Urinary bladder (tissue), 4 donors: ENCODE measurements at places on chromosomes 3 and 15.

DNA sequence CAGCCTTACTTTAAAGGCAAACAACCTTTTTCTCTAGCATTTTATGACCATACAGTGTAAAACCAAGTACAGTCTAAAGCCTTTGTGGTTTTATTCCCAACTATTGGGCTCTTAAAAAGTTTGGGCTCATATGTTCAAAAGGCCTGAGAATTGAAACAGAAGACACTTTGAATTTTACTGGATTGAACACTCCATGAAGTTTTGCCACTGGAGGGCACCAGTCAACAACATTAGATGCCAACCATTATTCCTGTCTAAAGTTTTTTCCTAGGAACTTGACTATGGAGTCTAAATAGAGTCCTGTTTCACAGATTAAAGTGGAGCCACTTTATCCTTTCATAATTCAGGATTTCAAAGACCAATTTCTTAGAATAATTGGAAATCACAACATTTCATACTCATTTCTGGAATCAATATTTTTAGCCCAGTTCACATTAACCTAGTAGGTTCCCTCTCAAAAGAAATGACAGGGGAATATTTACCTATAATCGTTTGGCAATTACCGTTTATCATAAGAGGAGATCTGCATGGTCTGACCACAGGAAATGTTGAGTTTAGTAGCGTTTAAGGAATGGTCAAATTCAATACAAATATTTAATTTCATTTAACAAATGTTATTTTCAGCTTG lies 244.1 kb upstream of the PDZRN3 start:
- peak; percentile 36 for DNase-seq

- DNase-seq: no peak
These were observed 29.8 kb upstream of the PRR23E start for GRCh38 chr3:127162947-127163645.

GRCh38 chr3:77800893-77801292 lies 761.0 kb downstream of the ROBO2 start:
- DNase-seq: no peak

DNA sequence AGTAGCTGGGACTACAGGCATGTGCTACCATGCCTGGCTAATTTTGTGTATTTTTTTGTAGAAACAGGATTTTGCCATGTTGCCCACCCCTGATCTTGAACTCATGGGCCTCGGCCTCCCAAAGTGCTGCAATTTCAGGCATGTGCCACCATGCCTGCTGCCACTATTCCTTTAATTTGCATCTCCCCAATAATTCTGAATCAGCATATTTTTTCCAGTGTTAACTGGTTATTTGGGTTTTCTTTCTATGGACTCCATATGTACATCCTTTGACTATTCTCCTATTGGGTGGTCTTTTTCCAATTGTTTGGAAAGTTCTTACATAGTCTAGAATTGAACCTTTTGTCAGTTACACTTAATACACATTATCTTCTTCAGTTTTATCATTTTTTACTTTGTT lies 28.1 kb downstream of the HLTF start:
- DNase-seq: no peak

GRCh38 chr3:176378789-176379188 lies 818.5 kb downstream of the TBL1XR1 start:
- DNase-seq: no peak

DNA sequence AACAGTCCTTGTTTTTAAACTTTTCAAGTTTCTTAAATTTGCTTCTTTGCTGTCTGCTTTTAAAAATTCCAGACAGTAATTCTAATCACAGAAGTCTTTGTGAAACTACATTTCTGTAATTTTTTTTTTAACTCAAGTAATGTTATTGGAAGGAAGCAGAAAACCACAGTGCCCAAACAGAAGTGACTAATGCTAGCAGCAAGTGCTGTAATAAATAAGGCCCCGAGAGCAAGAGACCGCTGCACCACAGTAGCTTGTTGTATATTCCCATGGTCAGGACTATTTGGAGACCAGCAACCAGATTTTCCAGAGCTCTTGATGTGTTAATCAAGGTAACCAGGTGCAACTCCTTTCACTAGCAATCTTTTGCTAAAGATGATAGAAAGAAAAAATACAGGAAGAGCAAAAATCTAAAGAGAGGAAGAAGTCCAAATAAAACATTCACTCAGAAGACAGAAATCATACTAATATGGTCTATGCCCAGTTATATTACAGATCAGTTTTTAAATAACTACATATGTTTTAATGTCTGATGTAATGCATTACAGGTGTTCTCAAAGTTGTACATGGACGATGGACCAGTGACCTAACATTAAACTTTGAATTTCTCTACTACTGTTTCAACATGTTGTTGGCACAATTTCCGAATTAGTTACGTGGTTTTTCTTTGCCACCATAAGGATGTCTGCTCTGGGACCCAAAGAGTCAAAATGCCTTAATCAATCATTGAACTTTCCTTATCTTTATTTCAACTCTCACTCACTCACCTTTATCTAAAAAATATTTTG lies 36.4 kb downstream of the WWTR1 start:
- no peak for DNase-seq

- DNase-seq: no peak
These were observed 18.9 kb upstream of the LMOD3 start for GRCh38 chr3:69141313-69141712.

DNA sequence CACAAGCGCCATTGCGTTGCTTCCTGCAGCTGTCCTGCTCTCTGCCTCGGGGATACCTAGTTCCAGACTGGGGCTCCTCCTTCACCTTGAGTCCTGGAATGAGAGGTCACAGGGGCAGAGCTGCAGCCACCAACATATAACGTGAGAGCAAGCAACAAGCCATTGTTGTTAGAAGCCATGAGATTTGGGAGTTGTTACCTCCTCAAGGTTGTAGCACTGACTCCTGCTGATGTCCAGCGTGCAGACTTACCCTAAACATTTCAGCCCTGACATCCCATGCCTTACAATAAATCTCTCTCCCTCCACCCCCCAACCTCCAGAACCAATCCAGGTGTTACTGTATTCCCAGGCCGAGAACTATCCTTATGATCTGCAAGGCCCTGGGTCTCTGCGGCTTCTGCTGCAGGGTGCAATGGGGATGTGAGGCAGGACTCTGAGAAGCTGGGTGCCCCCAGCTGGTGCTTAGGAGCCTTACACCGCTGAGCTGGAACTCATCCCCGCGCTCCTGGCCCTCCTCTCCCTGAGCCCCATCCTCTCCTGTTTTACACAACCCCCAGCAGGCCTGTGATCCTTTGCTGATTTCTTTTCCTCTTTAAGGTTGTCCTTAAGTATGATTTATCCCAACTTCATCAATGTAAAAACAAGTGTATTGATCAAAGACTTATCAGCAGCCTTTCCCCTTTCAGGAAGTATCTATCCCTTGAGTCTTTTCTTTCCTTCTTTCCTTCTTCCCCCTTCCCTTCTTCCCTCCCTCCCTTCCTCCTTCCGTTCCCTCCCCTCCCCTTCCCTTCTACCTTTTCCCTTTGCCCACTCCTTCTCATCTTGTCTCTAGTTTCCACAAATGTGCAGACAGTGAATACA lies 84.2 kb upstream of the ABHD2 start:
- no peak for DNase-seq

DNA sequence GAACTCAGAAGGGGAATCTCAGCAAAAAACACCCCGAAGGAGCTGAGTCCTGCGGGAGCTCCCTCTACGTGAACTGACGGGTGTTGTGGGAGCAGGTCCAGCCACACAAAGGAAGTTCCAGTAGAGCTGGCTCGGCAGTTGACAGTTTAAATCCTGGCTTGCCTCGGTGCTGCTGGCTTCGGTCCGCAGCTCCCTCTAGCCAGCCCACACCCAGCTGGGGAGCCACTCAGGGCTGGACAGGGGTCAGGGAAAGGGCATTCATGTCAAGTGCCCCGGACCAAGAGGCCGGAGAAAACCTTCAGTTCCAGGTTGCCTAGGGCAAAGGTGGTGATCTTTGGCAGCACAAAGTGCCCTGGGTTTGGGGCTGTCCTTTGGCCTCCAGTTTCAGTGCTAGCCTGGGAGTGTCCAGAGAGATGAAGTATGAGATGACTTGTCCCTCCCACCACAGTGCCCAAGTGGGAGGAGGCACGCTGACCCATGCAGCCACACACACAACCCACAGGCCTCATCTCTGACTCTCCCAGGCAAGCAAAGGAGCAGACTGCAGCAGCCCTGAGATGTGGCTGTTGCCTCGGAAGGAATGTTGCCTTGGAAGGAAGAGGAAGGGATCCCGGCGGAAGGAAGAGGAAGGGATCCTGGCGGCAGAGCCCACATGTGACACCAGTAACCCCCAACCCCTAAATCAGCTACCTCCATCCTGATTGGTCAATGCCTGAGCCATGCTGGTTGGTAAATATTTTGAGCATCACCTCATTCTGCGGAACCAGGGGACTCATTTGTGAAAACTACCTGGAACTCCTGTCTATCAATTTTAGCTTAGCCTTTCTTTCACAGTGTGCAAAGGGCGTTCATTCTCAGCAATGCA lies 13.9 kb upstream of the ANPEP start:
- DNase-seq: no peak

GRCh38 chr3:66983101-66983500 lies 15.0 kb upstream of the KBTBD8 start:
- no peak for DNase-seq

DNA sequence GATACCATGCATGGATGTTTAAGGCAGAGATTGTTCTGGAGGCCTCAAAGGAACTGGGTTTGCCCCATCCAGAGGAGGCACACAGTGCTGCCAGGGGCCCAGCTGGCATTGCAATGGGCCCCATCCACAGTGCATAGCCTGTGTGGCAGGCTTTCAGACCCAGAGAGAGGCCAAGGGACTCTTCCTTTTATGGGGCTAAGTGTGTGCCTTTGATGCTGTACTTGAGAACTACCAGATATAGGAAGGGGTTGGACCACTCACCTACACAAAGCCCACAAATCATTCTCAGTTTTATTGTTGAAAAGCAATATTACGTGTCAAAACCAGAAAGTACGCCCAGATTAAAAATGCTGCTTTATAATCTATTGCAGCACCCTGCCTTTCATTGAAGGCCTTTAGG lies 134.9 kb downstream of the EPHB1 start:
- no peak for DNase-seq

DNA sequence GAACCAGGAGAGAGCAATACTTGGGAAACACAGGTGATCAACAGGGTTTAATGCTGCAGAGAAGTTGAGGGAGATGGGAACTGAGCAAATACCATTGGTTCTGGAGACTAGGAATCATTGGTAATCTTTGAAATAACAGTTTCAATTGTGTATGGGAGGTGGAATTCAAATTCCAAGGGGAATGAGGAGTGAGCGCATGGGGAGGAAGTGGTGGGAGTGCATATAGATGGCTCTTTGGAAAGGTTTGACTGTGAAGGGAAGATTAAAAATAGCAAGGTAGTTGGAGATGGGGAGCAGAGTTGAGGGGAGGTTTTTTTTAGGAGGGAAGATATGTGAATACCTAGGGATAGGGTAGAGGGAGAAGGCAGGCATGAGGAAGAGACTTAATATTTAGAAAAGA lies 51.1 kb upstream of the ROPN1 start:
- no peak for DNase-seq

- DNase-seq: no peak
These were observed 145.3 kb upstream of the PRR23C start for GRCh38 chr3:139189943-139190342.

GRCh38 chr15:27563765-27564370 lies 535.2 kb downstream of the OCA2 start:
- DNase-seq: no peak

- no peak for DNase-seq
These were observed 59.1 kb upstream of the RASGRP1 start for GRCh38 chr15:38623744-38624143.

- no peak for DNase-seq
These were observed 141.7 kb upstream of the IQSEC1 start for GRCh38 chr3:13214847-13215472.

- no peak for DNase-seq
These were observed 138.0 kb upstream of the ALCAM start for GRCh38 chr3:105228696-105229095.

- no peak for DNase-seq
These were observed 1.9 kb upstream of the MEX3B start for GRCh38 chr15:82047453-82048400.

DNA sequence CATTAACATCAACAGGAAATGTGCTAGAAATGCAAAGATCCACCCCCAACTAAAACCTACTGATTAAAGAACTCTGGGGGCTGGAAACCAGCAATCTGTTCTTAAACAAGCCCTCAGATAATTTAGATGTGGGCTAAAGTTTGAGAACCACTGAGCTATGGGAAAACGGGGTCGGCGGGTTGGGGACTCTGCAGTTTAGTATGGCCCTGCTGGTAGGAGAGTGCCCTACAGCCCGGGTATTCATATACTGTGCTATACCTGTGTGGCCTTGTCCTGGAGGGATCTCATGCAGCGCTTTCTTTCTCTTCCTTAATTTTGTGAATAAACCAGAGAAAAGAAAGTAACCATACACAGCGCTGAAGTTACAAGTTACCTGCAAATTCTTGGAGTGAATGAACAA lies 189.7 kb upstream of the GBE1 start:
- DNase-seq: no peak

GRCh38 chr3:192887047-192887446 lies 30.6 kb downstream of the MB21D2 start:
- DNase-seq: no peak

DNA sequence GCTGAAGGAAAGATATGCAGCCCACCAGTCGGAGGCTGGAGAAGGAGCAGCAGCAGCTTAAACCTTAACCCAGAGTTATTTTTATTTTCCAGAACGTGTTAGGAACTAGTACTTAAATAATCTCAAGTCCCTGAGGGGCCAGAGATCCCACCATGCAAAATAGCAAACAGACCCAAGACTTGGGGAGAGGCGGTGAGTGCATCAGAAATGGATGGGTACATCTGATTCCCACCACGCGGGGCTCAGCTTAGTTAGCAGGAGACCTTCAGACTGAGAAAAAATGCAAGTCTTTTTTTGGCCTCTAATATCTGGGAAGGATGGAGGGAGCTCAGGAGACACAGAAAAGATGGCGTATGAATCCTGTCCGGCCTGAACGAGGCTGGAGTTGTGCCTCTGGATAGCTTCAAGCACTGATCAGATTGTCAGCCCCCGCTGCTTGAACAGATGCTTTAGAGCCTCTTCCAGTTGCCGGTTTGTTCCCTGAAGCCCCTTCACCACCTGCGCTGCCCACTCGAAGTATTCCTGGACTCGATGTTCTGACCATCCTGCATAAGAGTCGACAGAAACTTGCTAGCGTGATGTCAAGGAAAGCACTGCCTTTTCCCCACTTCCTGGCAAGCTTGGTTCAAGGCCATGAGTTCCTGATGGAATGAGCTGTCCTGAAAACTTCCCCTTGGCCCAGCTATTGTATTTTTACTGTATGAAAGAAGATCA lies 1.3 kb downstream of the HDDC3 start:
- no peak for DNase-seq

- DNase-seq: peak; percentile 56
These were observed 11.4 kb upstream of the STAB1 start for GRCh38 chr3:52483577-52484381.

GRCh38 chr3:48034000-48034516 lies 17.8 kb upstream of the MAP4 start:
- DNase-seq: no peak

DNA sequence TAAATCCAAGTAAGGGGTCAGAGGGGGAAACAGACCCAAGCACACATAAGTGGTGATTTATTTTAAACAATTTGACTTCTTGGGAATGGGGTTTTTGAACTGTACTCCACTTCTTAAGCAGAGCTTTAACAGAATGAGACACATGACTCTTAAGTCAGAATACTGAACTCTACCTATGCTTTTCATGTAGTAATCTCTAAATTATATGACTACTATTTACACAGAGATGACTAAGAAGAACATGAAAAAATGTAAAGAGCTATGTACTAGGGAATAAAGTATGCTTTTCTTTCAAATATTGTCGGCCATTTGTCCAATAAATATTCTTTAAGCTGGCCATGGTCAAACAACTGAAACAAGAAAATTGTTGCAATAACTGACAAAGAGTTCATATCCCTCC lies 35.2 kb downstream of the TRANK1 start:
- no peak for DNase-seq
